Right renal cortex interstitium (tissue), 3 donors: ENCODE measurements at places on chromosomes 11 and 22.

GRCh38 chr11:44595964-44596381 lies 30.5 kb downstream of the CD82 start:
- DNase-seq: no peak

- DNase-seq: no peak
Observed at GRCh38 chr11:118081241-118081958, 4.5 kb downstream of the TMPRSS4 start.

- DNase-seq: no peak
Observed at GRCh38 chr11:5992604-5993251, 5.9 kb upstream of the OR52L1 start.

DNA sequence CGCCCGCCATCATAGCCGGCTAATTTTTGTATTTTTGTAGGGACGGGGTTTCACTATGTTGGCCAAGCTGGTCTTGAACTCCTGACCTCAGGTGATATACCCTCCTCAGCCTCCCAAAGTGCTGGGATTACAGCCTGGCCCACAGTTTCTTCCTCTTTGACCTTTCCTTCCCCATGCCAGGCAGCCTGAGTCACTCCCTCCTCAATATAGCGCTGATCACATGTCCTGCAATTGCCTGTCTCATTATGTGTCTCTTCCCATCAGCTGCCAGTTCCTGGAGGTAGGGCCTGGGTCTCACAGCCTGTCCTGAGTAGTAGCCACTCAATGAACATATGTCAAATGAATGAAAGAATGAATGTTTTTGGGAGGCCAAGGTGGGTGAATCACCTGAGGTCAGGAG lies 43.0 kb upstream of the CCDC134 start:
- no peak for DNase-seq

DNA sequence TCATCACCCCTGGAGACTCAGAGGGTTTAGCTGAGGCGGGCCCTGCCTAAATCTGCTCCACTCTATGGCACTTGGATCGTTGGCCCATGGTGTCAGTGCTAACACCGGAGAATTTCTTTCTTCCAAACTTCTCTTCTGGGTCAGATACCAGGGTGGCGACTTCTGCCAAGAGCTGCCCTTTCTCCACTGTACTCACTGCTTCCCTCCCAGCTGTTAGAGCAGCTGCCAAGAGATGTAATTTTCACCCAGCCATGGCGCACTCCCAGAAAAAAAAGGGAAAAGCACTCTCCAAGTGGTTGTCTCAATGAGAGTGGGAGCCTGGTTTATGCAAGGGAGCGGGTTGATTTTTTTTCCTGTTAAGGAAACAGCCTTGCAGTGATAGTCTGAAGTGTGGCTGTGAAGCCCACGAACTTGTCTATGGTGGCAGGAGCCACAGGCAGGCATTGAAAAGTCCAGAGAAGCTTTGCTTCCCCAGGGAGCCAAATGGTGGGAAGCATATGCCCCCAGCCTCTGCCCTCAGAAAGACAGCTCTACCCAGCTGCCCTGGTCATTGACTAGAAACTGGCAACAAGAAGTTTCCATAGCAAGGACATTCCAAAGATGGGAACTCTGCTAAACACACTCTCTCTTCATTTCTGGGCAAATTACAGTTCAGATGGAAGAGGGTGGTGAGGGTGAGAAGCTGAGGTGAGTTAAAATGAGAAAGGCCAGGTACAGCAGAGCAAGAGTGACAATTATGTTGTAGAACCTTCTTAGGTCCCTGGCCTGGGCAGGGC lies 10.7 kb downstream of the PCSK7 start:
- no peak for DNase-seq

DNA sequence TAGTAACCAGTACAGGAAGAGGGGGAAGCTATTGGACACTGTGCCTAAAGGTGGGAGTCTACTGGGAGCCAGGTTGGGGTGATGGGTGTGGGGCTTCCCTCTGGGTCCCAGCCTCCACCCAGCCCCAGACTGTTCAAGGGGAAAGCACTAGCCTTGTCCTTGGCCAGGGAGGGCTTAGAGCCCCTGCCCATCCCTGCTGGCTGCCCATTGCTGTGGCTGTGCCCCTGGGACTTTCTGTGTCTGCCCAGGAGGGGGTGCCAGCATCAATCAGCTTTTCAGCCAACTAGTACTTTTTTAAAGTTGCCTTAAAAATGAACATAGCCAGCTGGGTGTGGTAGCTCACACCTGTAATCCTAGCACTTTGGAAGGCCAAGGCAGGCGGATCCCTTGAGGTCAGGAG lies 19.9 kb downstream of the INCENP start:
- no peak for DNase-seq

- DNase-seq: no peak
Observed at GRCh38 chr11:104734998-104735397, 163.3 kb downstream of the CASP12 start.

GRCh38 chr11:71441251-71441650 lies 6.9 kb downstream of the DHCR7 start:
- DNase-seq: no peak

GRCh38 chr11:26700574-26701235 lies 21.2 kb downstream of the SLC5A12 start:
- DNase-seq: no peak

DNA sequence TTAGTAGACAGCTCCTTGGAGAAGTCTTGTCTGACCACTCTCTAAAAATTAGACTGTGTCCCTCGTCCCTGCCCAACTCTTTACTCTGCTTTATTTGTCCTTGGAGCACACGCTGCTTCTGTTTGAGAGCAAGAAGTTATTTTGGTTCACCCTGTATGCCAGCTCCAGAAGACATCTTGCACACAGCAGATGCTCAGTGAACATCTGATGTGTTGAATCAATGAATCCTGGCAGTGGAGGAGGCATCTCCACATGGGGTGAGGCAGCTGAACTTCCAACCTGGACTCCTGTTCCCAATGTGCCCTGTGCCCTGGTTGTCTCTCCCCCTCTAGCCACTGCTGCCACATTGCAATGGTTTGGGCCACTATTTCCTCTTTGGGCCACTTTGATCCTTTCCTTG lies 213.6 kb downstream of the CEP164 start:
- DNase-seq: no peak

DNA sequence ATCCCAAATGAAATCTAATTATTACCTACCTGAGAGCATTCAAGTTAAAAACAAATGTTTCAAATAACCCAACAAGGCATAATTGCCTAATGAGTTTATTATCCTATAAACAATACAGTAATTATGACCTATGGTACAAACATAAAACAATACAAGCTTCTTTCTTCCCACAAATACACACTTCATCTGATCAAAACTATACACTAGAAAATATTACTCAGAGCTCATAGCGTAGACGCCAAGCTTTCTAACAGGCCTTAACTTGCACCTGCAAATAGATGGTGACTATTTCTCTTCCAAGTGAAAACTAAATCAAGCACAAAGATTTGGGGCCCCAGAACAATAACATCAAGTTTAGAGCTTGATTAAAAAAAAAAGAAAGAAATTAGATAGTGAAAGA lies 78.1 kb downstream of the SOX6 start:
- DNase-seq: no peak

- DNase-seq: no peak
Observed at GRCh38 chr11:102680945-102681344, 24.6 kb downstream of the MMP27 start.

DNA sequence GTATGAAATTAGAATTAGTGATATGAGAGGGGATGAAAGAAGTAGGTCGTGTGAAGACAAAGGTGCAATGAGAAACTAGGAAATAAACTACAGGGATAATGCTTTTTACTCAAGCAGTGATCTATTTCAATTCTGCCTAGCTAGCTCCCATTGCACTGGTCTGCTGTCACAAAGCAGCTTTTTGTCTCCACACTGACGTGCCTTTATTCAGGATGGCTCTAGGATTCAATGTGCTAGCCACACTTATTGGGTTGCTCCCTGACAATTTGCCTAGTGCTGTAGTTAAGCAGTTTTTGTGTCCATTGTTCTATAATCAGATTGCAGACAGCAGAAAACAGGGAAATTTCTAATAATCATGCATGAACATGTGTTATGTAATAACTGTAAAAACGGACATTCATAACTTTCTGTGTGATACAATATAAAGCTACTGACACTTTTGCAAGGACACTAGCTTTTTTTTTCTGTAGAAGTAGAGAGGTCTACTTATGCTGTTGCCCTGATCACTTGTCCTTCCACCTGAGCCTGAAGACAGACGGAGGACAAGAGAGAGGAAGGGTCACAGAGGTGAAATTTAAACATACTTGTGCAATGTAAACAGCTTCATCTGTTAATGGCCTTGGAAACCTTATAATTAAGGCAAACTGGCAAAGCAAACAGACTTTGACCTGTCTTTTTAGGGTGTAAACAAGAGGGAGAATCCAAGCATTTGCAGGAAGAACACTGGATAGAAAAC lies 269.6 kb downstream of the LRRC4C start:
- no peak for DNase-seq

- no peak for DNase-seq
Observed at GRCh38 chr11:113493206-113493605, 18.0 kb upstream of the DRD2 start.

GRCh38 chr22:24952837-24953383 lies 394 bp downstream of the KIAA1671 start:
- no peak for DNase-seq

GRCh38 chr11:23540101-23540561 lies 679.9 kb upstream of the CCDC179 start:
- DNase-seq: peak; percentile 32

DNA sequence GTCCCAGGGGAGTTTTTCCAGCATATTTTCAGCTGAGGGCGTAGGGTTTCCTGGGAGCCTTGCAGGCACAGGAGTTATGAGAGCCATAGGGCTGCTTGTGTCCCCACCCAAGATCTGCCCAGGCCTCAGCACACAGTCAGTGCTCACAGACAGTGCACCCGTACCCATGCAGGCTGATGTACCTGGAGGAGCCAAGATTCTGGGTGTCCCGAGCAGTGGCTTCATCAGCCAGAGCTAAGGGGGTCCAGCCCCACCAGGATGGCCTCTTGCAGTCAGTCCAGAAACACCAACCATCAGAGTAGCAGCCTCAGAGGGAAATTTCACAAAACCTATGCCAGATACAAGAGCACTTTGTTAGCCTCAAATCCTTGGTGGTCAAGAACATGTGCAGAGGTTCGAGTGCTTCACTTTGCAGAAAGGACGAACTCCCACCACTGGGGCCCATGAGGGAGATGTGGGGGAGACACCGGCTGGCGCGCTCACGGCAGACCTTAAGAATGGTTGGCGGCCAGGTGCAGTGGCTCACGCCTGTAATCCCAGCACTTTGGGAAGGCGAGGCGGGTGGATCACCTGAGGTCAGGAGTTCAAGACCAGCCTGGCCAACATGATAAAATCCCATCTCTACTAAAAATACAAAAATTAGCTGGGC lies 43.8 kb upstream of the RTL6 start:
- DNase-seq: no peak

GRCh38 chr11:44885919-44886789 lies 64.5 kb downstream of the TP53I11 start:
- no peak for DNase-seq

DNA sequence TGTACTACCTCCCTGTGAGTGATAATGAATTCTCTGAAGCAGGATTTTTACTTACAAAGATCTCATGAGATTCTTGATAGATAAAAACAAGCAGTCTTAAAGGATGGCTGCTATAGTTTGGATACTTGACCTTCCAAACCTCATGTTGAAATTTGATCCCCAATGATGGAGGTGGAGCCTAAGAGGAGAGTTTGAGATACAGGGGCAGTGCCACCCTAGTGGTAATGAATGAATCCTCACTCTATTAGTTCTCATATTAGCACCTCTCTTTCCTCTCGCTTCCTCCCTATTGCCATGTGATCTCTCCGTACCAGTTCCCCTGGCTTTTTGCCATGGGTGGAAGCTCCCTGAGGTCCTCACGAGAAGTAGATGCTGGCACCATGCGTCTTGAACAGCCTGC lies 37.9 kb upstream of the OR8B8 start:
- no peak for DNase-seq

DNA sequence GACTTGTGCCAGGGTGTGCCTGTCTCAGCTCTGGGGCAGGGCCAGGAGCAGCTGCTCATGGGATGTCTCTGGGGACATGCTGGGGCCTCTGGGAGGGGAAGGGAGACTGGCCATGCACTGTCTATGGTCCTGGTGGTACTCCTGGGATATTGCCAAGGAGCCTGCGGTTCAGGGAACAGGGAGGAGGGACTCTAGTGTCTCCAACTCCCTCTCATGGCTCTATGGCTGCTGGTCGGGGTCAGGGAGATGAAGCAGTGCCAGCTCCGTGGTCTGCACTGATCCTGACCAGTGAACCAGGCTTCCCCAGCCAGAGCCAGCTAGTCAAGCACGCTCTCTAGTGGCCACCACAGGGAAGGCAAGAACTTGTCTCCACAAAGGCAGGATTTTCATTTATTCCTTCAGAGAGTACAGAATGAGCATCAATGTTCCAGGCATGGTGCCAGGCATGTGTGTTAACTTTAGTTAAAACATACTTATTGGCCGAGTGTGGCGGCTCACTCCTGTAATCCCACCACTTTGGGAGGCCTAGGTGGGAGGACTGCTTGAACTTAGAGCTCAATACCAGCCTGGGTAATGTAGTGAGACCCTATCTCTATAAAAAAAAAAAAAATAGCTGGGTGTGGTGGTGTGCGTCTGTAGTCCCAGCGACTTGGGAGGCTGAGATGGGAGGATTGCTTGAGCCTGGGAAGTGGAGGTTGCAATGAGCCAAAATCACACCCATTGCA lies 2.5 kb upstream of the BEST1 start:
- no peak for DNase-seq

- no peak for DNase-seq
Observed at GRCh38 chr11:23919455-23919854, 577.4 kb upstream of the LUZP2 start.

- DNase-seq: no peak
Observed at GRCh38 chr11:6273188-6273587, 13.6 kb downstream of the CCKBR start.
